ENCODE measurements at places on chromosomes 4 and X.

- DNase-seq: no peak
Observed at GRCh38 chr4:148438047-148438446, 4.2 kb downstream of the NR3C2 start.

- DNase-seq: no peak
Observed at GRCh38 chr4:8742546-8742945, 129.1 kb downstream of the HMX1 start.

DNA sequence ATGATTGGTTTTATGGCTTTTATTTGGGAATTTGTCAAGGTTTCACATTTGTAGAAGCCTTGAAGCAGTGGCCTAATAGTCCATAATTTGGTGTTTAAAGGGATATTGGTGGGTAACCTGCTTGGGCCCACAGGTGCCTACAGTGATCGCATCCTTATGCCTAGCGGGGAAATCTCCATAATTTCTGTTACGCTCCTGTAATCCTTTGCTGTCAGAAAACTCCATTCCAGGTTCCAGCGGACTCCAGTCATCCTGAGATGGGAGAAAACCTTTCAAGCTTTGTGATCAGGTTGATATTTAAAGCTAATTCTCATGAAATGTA, 257.0 kb upstream of the JADE1 start:
- DNase-seq: no peak

DNA sequence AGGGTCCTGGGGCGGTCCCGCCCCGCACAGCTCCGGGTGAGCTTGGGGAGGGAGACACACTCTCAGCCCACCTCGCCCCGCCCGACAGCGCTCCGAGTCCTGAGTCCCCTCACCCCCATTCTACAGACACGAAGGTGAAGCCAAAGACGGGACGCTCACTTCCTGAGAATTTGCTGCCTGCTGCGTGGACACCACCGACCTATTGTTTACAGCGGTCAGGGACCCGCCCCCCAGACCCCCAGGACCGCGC, 796 bp upstream of the ZNF141 start:
- no peak for DNase-seq

- DNase-seq: no peak
Observed at GRCh38 chr4:6466756-6467381, 5.5 kb downstream of the PPP2R2C start.

GRCh38 chrX:123084797-123085196, 99.3 kb upstream of the GRIA3 start:
- DNase-seq: no peak

DNA sequence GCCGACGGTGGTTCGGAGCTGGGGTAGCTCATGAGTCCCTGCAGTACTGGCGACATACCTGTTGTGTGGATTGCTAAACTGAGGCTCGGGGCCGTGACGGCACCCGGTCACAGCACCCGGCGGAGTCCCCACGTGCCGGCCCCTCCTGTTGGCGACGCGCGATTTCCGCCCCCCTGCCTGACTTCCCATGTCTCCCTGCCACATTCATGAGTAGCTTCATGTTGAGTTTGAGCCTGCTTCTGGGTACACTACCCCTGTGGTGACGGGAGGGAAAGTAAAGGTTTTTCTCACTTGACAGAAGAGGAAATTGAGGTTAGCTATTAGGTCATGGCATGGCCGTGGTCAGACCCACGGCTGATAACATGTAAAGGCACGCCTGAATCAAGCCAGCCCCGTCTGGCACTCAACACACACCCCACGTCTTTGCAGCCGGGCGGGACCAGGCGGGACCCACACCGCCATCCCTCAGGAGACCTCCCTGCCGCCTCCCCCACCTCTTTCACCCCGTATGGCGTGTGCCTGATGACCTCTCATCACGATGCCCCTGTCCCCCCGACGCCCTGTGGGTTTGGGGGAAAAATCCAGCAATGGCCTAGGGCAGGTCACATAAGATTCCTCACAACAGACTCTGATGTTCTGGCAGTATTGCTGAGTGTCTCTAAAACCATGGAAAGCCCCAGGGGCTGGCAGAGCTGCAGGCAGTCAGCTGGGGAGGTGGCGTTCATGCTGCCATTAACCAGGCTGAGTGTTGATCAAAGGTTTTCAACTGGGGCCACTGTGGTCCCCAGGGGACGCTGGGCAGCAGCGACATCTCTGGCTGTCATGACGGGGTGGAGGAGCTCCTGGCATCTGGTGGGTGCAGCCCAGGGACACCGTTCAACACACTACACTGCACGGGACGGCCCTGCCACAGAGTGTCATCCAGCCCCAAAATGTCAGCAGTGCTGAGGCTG, 29.2 kb downstream of the P2RY8 start:
- no peak for DNase-seq

DNA sequence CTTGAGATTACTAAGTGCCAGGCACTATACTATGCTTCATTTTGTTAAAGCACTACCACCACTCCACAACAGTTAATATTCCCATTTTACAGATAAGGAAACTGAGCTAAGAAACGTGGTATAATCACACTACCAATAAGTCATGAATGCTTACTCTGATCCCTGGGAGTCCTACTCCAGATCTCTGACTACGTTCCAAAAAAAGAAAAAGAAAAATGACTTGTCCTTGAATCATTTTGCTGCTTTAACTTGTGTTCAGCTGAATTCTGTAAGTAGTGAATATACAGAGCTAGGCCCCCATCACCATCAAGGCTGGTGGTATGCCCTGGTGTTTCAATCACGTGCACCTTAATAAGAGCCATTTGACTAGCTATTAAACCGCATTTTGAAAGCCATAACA, 39.4 kb downstream of the LDB2 start:
- DNase-seq: no peak

DNA sequence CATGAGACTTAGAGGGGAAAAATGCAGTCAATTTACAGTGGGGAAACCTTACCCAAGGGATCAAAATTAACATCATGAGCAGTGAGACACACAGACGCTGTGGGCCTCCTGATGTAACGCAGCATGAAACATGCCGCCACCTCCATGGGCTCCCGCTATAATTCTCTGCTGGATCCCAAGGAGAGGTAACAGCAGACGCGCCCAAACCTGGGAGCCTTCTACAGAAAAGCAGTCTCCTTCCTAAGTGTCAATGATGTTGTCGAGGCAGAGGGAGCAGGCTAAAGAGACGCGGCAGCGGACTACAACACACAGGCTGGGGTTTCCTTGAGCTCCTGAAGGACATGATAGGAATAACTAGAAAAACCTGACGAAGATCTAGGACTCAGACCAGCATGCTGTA, 142.3 kb downstream of the AFAP1 start:
- no peak for DNase-seq

DNA sequence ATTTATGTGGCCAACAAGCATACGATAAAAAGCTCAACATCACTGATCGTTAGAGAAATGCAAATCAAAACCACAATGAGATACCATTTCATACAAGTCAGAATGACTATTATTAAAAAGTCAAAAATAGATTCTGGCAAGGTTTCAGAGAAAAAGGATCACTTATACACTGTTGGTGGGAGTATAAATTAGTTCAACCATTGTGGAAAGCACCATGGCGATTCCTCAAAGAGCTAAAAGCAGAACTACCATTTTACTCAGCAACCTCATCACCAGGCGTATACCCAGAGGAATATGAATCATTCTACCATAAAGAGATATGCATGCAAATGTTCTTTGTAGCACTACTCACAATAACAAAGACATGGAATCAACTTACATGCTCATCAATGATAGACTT, 478.7 kb upstream of the GALNTL6 start:
- no peak for DNase-seq

DNA sequence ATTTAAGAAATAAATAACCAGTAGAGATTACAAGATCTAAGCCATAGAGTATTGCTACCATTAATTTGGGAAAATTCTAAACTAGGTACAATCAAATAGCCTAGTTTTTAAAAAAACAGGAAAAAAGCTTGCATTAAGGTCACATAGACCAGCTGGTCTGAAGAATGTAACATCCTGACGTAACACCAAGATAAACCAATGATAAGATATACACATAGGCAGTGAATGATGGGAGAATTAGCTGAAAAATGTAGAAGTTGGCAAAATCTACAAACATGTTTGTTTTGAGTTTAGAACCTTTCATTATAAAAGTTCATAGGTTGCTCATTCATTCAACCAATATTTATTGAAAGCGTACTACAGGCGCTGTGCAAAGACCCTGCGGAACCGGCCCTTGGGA, 120.0 kb downstream of the SH3RF1 start:
- DNase-seq: no peak

DNA sequence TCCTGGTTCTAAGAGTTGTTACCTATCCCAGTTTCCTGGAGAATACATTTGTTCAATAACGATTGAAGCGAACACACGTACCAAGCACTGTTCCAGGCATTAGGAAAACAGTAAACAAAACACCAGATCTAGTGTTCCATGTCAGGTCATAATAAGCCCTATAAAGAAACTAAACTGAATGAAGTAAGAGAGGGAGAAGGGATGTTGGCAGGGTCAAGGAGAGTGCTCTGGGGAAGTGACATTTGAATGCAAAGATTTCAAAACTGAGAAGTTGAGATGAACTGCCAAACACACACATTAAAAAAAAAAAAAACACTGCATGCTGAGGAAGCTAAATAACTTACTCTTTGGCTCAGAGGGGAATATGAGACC, 14.4 kb upstream of the ENAM start:
- no peak for DNase-seq

GRCh38 chr4:22237155-22237751, 278.6 kb downstream of the ADGRA3 start:
- DNase-seq: no peak

All from activated T-helper 1 cell treated with Interleukin-2 at 50 U/mL for 16 hours (primary cell).